HS-27A (cell line): ENCODE measurements at places on chromosomes 5 and 9.

- no peak for DNase-seq
These were observed at the start of gene PBX3 for GRCh38 chr9:125747053-125747764. TSS of gene PBX3 (plus strand) at chr9:125747373.

DNA sequence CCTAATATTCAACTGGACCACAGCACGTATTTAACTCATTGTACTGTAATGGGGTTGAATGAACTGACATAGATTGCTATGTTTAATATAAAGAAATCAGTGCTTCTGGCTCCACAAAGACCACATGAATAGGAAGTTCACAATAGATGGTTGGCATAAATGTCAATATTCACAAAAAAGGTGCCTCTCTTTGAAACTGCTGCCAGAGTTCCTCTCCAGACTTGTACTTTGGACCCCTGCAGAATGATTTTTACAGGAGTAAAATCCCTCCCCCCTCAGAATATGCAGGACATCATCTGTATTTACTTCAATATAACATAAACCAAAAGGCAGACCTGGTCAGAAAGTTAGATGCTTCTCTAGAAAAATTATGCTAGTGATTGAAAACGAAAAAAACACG is 508.5 kb upstream of the DAP start:
- no peak for DNase-seq

- DNase-seq = no peak
These were observed 2223.1 kb upstream of the C9orf72 start for GRCh38 chr9:29796291-29796952.

- DNase-seq = no peak
These were observed 3.2 kb downstream of the THG1L start for GRCh38 chr5:157734436-157734835.

GRCh38 chr9:91843093-91843492 is 106.9 kb downstream of the ROR2 start:
- DNase-seq = no peak

- DNase-seq = no peak
These were observed 156.8 kb upstream of the TBC1D2 start for GRCh38 chr9:98412101-98412842.

GRCh38 chr5:19734776-19735175 is 253.2 kb downstream of the CDH18 start:
- DNase-seq = no peak

DNA sequence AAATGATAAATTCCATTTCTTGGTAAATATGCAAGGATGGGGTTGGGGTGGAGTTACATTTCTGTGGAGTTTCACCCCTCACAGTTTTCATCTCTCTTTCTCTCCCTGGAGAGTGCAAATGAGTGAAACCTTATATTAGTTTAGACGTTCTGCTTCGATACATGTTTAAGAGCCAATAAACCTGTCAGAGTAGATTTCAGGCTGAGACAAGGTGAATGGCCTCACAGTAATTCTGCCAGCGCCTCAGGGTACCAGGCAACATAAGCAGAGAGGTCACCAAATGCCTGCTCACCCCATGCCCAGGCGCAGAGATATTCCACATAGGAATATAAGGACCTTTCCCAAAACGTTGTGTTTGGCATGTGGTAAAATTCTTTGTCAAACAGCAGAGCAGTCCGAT is 154.9 kb upstream of the VLDLR start:
- no peak for DNase-seq

- no peak for DNase-seq
These were observed 195.8 kb upstream of the TBCA start for GRCh38 chr5:77971776-77972468.

DNA sequence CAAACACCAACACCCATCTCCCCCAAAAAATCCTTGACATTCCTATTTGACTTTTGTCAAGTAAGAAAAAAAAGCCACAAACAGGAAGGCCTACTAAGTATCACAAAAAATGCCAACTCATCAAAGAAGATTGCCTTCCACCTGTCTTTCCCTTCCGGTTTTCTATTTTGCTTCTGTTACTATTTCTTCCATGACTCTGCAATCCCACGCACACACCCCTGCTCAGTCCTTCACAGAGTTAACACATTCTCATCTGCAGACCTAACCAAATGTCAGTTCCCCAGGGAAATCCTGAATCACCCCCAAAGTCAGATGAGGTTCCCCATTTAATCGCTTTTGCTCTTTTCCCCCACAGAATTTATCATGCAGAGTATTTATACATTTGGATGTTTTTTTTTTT is 15.1 kb downstream of the LPAR1 start:
- no peak for DNase-seq

DNA sequence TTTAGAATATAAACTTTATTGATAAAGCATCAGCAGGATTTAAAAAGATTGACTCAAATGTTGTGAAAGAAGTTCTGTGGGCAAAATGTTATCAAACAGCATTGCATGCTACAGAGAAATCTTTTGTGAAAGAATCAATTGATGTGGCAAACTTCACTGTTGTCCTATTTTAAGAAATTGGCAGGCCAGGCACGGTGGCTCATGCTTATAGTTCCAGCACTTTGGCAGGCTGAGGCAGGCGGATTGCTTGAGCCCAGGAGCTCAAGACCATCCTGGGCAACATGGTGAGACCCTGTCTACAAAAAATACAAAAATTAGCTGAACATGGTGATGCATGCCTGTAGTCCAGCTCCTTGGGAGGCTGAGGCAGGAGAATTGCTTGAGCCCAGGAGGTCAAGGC is 17.4 kb downstream of the ZBTB43 start:
- no peak for DNase-seq

DNA sequence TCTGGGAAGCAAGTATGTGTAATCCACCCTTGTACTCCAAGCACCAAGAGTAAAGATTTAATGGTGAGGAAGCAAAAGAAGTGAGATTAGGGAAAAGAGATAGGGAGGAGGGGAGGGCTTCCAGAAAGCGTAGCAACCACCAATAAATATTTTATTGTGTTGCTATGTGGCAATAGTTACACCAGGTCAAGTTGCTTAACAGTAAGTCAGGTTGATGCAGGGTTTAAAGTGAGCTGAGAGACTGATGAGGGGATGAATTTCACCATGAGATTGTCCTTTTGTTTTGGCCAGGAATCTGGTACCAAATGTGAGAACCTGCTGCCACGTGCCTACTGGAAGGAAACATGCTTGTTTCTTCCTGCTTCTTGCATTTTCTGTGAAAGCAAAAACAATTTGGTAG is 62.7 kb downstream of the PCSK5 start:
- no peak for DNase-seq

GRCh38 chr5:91207248-91207647 is 175.9 kb downstream of the ARRDC3 start:
- no peak for DNase-seq
